ENCODE measurements at places on chromosomes 16 and 17.

DNA sequence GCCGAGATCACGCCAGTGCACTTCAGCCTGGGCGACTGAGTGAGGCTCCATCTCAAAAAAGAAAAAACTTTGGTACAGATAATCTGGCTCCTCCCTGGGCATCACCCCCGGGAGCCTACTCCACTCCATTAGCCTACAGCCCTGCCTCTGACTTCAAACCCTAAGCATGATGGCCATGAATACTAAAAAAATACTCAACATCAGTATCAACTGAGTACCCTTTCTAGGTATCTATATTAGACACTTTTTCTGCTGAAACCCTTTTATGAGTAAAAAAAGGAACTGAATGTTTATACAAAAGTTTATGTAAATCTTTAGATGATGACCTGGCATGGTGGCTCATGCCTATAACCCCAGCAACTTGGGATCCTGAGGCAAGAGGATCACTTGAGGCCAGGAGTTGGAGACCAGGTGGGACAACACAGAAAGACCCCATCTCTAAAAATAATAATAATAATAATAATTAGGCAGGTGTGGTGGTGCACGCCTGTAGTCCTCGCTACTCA is 6.9 kb downstream of the RDM1 start:
- DNase-seq, result no peak

DNA sequence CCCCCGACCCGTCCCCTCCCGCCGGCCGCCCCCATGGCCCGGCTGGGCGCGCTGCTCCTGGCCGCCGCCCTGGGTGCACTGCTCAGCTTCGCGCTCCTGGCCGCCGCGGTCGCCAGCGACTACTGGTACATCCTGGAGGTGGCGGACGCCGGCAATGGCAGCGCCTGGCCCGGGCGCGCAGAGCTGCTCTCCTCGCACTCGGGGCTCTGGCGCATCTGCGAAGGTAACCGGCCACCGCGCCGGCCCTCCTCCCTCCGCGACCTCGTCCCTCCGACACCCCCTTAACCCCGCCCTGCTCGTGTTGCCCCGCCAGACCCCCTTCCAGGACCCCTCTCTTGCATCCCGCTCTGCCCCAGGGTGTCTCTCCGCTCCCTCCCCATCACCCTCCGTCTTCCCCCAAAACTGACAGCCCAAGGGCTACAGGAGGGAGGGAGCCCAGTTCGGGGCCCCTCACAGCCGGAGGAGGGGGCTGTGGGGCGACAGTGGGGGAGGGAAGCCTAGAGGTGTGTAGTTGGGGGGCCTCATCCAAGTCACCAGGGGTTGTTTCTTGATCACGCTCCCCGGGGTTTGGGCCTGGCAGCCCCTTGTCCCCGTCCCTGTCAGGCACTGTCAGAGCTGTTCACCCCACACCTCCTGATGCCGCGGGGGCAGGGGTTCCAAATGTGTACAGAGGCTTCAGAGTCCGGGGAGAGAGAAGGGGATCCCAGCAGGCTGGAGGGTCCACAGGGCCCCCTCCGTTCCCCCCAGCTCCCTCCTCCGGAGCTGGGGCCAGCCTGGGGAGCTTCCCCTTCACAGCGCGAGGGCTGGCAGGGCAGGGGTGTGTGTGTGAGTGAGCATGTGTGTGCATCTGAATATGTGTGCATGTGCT is 794 bp downstream of the TMEM235 start:
- peak; percentile 41 for DNase-seq

GRCh38 chr17:20774472-20775135 is 195.1 kb downstream of the CDRT15L2 start:
- no peak for DNase-seq

DNA sequence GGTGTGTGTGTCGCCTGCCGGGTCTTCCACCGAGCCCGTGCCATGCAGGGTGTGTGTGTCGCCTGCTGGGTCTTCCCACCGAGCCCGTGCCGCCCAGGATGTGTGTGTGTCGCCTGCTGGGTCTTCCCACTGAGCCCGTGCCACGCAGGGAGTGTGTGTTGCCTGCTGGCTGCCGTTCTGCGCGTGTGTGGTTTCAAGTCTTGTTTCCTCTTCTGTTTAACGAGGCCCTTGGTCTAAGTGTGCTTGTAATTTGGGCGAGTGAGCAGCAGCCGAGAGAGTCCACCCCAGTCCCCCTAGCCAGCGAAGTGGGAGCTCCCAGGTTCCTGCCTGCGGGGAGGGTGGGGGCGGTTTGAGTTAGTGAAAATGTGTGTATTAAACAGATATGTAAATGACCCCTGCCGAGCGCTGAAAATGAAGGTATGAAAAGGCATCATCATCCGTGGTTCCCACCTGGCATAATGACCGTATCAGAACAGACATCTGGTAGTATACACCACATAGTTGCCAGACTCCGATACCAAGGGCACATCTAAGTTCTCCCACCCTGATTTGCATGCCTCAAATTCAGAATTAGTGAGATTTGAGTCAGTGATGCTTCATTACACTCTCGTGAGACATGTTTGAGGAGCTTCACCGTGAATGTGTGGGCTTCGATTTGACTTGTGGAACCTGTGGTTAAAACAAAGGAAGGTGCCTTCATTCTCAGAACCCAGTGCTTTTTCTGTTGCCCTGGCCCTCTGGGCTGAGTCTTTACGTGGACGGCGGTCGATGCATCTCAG is 114.5 kb upstream of the CHMP6 start:
- peak; percentile 47 for DNase-seq

DNA sequence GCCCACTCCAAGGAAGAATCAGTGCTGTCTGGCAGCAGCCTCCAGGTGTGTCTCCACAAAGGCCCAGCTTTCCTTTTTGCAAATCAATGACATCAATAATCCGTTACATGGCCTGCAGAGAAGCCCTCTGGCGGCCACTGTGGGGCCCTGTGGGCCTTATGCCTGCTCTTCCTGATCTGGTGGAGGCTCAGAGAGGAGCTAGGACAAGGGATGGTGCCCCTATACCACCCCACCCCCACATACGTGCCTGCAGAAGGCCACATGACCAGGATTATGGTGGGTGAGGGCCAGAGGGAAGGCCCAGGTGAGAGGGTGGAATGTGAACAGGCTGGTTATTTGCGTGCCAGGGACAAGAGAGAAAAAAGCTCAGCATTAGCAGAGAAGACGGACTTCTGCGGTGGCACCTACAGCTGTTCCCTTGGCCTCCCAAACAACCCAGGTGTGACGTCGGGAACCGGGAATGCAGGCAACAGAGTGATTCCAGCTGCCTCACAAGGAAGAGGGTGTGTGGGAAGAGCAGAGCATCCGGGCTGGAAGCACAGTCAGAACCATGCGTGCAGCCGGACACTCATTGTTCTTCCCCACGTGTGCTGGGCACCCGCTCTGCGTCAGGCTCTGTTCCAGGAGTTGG is 22.5 kb downstream of the EIF4A3 start:
- no peak for DNase-seq

DNA sequence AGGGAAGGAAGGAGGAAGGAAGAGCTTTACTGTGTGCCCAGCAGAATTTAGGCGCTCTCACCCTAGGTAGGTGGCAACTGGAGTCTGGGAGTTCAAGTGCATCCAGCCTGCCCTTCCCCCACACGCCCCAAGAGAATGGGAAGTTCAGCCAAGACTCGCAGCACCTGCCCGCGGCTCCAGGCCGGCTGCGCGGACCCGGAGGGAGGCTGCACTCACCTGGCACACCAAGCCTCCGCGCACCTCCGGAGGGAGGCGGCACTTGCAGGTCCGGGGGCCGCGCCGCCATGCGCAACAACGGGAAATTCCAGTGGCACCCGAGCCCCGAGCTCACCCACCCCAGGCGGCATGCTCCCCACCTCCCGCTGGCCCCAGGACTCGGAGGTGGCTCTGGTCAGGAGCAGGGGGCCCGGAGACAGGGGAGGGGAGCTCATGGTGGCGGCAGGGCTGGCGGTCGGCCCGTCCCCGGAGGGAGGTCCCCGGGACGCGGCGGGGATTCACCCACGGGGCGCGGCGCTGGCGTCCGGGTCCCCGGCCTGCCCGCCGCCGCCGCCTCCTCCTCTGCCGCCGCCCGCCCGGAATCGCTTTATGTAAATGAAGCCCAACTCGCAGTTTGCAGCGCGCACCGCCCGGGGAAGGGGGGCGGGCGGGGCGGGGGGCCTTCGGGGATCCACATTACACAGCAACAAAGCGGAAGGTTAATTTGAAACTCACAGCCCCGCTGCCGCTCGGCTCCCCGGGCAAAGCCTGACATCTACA is at the start of gene ZFHX3:
Gene ZFHX3, minus strand, starts transcription at position 593 of the 756 bp plus-strand sequence. CDS start 87,983 bp downstream, outside the sequence.
- DNase-seq, result peak; percentile 65

DNA sequence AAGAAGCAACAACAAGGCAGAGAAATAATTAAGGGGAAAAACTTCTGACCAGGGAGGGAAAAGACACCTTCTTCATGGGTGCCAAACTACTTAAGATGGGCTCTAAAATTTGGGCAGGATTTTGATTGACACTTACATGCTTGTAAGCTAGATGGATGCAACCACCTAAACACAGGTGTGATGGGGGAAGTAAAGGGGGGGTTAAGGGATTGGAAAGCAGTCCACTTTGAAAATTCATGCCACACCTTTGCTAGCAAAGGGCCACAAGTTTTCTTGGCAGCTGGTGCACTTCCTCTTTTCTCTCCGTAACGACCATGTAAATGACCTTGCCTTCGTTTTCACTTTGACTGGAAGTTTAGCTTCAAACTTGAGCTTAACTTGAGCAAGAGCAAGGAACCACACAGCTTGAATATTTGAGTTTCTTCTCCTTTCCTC is 14.3 kb upstream of the PRKAR1A start:
- DNase-seq, result peak; percentile 68

GRCh38 chr16:31464348-31464769 is 5.1 kb downstream of the ARMC5 start:
- no peak for DNase-seq

DNA sequence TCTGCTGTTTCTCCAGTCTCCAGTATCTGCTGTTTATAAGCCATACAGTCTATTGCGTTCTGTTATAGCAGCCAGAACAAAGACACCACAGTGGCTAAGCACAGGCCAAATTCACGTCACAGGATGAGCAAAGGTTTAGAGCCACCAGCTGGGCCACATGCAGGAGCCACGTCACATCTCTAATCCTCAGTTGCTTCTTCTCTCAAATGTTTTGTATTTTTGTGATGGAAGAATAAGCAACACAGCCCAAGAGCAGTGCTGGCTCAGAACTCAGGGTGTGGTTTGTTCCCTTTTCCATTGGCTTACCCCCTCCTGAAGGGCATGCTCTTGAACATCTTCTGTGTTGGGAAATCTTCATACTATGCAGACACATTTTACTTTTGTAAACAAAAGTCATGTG is 309.4 kb upstream of the CDH5 start:
- no peak for DNase-seq

DNA sequence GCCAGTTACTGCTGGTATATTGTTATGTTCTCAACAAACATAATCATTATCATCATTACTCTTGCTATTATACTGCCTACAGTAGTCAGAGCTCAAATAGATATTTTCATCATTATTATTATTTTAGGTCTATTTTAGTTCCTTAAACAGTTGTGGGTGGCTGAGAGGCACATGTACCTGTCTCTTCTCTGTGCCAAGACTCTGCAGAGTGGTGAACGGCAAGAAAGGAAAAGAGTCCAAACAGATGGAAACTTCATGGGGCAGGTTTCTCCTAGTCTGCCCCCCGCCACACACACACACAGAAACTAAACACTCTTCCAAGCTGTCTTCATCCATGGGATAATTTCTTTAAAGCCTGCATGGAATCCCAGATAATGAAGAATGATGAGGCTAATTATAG is 77.7 kb upstream of the CLEC3A start:
- DNase-seq, result no peak

GRCh38 chr16:50666658-50667496 is 14.2 kb downstream of the SNX20 start:
- DNase-seq, result no peak
